ENCODE measurements at places on chromosomes 1 and 21.

DNA sequence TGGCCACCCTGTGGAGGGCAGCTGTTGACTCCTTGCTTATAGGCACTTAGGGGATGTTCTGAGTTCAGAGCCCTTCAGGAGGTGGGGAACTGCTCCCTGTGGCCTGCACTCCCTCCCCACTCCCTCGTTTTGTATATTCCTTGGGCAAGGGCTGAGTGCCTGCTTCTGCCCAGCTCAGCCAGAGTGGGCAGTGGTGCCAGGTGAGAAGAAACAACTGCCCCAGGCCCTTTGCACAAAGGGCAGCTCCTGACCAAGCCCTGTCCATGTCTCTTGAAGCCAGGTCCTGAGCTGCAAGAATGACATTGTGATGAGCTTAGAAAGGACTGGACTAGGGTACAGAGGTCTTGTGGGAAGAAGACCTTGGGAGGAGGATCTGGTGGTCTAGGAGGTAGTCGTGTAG is 2.2 kb downstream of the AGTRAP start:
- DNase-seq, result no peak

- no peak for DNase-seq
These were observed 288.9 kb downstream of the TM2D1 start for GRCh38 chr1:61436016-61436415.

DNA sequence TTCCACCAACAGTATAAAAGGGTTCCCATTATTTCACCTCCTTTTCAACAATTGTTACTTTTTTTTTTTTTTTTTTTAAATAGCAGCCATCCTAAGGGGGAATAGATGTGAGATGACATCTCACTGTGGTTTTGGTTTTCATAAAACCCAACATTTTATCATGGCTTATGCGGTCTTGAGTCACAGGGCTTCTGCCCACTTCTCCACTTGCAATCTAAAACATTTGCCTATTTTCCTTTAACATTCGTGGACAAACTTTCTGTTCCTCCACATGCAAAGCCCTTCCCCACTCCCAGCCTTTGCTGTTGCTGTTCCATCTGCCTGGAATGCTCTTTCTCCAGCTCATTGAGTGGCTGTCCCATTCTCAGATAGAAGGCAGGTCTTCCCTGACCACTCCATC is 239.7 kb upstream of the KCNK2 start:
- no peak for DNase-seq

DNA sequence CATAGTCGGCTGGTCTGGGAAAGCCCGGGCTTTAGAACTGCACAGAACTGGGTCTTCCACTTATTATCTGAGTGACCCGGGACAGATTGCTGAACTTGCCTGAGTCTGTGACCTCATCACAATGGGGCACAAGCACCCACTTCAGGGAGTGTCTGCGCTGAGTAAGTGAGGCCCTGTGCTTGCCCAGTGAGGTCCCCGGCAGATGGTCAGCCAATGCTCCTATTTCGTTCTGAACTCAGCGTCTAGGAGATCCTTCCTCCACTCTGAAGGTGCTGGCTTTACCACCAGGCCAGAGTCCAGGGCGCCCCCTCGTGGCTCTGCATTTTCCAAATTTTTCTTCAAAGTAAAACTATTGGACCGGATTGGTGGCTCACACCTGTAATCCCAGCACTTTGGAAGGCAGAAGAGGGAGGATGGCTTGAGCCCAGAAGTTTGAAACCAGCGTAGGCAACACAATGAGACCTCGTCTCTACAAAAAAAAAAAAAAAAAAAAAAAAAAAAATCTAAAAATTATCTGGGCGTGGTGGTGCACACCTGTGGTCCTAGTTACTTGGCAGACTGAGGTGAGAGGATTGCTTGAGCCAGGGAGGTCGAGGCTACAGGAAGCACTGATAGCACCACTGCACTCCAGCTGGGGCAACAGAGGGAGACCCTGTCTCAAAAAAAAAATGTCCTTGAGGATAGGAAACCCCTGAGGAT is 61.7 kb downstream of the FCRL5 start:
- DNase-seq, result no peak

- DNase-seq, result no peak
These were observed 50.0 kb upstream of the TARDBP start for GRCh38 chr1:10962483-10962882.

DNA sequence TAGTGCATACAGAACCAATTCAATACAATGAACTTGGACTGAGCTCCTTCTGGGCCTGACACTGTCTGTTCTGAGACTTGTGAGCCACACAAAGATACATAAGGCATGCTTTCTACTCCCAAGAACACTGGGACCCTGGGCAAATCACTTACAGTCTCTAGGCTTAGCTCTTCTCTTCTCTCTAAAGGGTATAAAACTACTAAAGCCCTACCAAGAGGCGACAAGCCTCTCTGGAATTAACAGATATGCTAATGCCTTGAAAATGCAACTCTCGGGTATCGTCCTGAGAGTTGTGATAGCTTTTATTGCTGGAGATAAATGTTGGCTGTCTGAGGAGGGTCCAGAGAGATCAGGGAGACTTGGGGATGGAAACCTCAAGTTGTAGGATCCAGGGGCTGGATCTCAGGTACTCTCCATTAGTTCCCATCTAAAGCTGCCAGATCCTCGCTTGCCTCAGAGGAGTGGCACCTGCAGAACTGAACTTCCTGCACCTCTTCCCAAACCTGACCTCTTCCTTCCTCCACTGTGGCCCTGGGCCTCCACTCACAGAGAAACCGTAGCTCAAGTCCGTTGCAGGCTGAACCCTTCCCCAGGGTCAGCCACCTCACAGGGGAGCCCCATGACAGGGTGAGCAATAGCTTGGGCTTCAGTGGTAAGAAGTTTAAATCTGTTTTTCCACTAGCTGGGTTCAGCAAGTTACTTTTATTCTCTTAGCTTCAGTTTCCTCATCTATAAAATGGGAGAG is 11.5 kb upstream of the CFAP45 start:
- no peak for DNase-seq

DNA sequence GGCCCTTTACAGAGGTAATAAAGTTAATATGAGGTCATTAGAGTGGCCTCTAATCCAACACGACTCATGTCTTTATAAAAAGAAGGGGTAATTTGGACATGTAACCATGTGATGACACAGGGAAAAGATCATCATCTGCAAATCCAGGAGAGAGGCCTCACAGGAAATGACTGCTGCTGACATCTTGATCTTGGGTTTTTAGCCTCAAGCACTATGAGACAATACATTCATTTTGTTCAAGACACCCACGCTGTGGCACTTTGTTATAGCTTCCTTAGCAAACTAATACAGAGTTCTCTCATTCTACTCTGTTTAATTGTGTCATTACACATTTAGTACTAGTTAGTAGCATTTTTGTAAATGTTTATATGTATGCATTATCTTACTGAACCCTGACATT is 64.0 kb upstream of the RUNX1 start:
- no peak for DNase-seq

GRCh38 chr1:228212966-228213844 is 5.4 kb downstream of the OBSCN start:
- DNase-seq, result peak; percentile 62

- DNase-seq, result no peak
These were observed 27.9 kb downstream of the HIVEP3 start for GRCh38 chr1:41890825-41891198.

DNA sequence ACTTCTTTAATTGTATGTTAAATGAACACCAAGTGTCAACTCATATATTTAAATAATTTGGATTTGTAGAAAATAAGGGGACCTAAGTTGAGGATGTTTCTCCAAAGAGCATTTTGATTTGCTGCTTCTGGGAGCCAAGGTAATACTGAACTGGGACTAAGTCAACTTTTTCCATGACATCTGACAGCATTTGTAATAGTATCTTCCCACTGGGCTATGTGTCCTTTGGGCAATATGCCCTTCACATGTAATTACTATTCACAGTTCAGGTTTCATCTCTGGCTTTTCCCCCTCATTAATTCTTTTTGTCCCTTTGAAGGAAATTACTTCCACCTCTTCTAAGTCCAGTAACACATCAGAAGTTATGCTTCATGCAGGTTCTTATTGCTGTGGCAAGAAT is 36.7 kb upstream of the HP1BP3 start:
- no peak for DNase-seq

DNA sequence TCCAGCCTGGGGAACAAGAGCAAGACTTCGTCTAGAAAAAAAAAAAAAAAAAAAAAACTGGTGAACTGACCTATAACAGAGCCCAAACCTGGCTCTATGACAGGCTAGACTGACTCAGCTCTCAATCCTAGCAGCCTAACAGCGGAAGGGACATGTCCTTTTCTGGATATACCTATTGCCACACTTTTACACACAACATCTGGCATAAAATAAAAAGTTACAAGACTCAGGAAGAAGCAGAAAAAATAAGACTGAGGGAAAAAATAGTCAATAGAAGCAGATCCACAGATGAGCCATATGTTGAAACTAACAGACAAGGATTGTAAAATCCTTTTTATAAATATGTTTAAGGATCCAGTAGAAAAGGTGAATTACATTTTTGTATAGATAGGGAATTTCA is 57.5 kb upstream of the IPO9 start:
- no peak for DNase-seq

DNA sequence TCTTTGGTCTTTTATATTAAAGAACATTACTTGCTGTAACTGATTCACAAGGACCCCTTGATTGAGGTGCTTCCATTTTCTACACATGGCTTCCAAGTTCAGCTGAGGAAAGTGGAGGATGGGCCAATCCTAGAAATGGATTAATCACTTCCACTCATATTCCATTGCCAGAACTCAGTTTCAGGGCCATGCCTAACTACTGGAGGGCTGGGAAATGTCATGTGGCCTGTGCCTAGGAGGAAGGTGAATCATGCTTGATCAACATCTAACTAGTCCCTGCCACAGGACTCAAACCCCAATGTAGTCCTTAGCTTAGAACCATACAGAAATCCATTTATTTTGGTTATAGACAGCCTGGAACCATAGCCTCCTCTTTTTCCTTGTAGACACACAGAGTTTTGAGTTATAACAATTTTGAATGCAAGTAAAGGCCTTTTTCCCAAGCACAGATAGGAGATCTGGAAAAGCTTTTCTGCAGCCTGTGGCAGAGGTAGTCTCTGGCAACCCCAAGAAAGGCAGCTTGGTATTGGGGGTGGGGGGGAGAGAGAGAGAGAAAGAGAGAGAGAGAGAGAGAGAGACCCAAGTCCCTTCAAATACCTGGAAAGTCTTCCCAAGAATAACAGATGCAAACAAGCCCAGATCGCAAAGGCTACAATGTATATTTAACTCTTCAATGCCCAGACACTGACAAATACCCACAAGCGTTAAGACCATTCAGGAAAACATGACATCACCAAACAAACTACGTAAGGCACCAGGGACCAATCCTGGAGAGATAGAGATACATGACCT is 12.5 kb downstream of the MAST2 start:
- no peak for DNase-seq

- DNase-seq, result no peak
These were observed 213.1 kb upstream of the CAMK1G start for GRCh38 chr1:209370241-209370995.

GRCh38 chr21:33478935-33479678 is 667 bp downstream of the TMEM50B start:
- DNase-seq, result no peak

GRCh38 chr1:65952696-65953095 is 160.0 kb downstream of the PDE4B start:
- DNase-seq, result no peak

DNA sequence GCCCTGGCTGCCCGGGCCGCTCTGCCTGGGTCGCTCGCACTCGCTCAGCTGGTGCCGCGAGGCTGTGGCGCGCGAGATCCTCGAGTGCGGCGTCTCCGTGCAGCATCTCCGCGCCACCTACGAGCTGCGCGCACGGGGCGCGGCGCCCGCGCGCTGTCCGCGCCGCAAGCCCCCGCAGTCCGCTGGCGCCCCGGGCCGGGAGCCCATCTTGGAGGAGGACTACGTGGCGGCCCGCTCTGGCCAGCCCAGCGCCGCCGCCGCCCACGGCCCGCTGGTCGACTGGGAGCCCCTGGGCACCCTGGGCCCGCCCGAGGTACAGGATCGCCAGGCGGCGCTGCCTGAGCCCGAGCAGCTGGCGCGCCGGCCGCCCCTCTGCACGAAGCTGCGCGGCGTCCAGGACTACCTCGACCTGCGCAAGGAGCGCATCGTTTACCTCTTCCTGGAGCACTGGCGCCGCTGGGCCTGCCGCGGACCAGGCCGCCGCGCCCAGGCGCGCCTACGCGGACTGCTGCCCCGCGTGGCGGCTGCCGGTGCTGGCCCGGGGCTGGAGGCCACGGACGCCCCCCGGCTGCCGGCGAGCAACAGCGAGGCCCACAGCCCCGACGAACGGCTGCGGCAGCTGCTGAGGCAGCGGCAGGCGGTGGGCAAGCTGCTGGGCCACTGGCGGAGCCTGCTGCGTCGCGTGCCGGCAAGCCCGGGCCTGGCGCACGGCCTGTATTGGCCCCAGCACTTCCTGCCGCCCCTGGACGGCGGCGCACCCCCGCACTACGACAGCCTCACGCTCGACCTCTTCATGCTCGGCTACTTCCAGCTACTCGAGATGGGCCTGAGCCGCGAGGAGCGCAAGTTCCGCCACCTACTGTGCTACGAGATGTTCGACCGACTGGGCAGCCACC is 10.9 kb downstream of the TNFRSF25 start:
- DNase-seq, result no peak

DNA sequence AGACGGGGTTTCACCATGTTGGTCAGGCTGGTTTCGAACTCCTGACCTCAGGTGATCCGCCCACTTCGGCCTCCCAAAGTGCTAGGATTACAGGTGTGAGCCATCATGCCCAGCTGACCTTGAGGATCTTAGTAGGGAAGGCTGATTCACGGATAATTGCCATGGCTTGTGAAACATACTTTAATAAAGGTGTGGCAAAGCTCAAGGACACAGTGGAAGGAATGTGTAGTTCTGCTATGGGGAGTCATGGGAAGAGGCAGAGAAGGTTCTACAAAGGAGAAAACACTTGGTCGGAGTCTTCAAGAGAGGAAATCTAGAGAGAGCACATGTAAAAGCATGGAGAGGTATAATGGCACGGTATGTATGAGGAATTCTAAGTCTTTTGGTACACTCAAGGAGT is 12.7 kb upstream of the PTCH2 start:
- no peak for DNase-seq

GRCh38 chr1:203839081-203839480 is 22.3 kb upstream of the SNRPE start:
- DNase-seq, result no peak

GRCh38 chr1:234942012-234942332 is 186.7 kb downstream of the TOMM20 start:
- no peak for DNase-seq

- peak; percentile 61 for DNase-seq
These were observed 897 bp downstream of the EPHX4 start for GRCh38 chr1:92030656-92031107.

- DNase-seq, result no peak
These were observed 32.1 kb upstream of the CCDC190 start for GRCh38 chr1:162892906-162893611.

- peak; percentile 54 for DNase-seq
These were observed at the start of gene SIPA1L2 for GRCh38 chr1:232630047-232630893. Gene SIPA1L2 (minus strand): TSS chr1:232630133. CDS start chr1:232515339, 114,794 bp downstream.

DNA sequence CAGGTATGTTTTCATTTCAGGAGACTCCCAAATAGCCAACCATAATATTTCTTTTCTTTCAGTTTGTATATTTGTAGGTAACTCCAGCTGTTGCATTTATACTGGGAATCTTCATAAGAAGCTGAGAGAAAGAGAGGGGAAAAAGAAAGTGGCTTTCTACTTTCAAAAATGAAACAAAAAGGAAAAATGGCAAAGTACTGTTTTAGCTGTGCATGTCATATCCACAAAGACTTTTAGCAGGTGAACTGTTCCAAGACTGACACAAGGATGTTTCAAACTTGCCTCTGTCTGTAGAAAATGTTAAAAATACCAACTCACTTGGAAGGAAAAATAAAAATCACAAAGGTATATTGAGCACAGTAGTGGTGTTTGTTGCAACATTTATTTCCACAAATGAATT is 41.9 kb upstream of the CACYBP start:
- DNase-seq, result no peak
